ENCODE measurements at places on chromosomes 6 and 20. TPM values are rescaled to one million over a fixed set of nuclear protein-coding genes. Genes with fewer than 3 reads are reported as not detected.

The C4B gene
- 2.0 TPM for total RNA-seq

DNA sequence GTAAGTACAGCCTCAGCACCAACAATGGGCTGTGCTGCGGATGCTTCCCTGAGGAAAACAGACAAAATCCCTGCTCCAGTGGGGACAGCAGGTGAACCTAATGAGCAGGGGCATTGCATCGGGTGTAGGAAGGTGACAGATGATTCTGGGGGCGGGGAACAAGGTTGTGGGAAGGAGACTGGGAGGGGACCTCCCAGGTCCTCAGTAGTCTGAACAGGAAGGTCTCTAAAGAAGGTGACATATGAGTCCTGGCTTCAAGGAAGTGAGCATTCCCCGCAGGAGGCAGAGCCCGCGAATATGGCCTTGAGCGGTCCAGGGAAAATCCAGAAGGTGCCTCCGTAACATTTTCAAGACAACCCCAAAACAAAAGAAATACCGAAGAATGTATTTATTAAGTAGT, 19.4 kb downstream of the ULBP1 start:
- DNase-seq: no peak
- H3K27me3 ChIP-seq: peaks cover 67% of the 10 kb centered on the region
- H3K4me3 ChIP-seq: no peak overlapping the region
- peaks cover 9% of the 10 kb centered on the region for H3K4me1 ChIP-seq

- no peaks in the 10 kb centered on the region for H3K4me1 ChIP-seq
- peaks cover 9% of the 10 kb centered on the region for H3K27me3 ChIP-seq
- H3K36me3 ChIP-seq: peaks cover 34% of the 10 kb centered on the region
- H3K27ac ChIP-seq: no peak overlapping the region
Measured at GRCh38 chr6:148671085-148671484, 75.7 kb upstream of the UST start.

- DNase-seq: no peak
- H3K4me3 ChIP-seq: no peak overlapping the region
- no peak overlapping the region for H3K27ac ChIP-seq
- no peaks in the 10 kb centered on the region for H3K36me3 ChIP-seq
- H3K4me1 ChIP-seq: no peaks in the 10 kb centered on the region
Measured at GRCh38 chr20:59804871-59805665, 128.4 kb downstream of the SYCP2 start.

All from HFFc6 (cell line).